ENCODE measurements at places on chromosomes 4 and X. TPM values are rescaled to one million over a fixed set of nuclear protein-coding genes. Genes with fewer than 3 reads are reported as not detected.

DNA sequence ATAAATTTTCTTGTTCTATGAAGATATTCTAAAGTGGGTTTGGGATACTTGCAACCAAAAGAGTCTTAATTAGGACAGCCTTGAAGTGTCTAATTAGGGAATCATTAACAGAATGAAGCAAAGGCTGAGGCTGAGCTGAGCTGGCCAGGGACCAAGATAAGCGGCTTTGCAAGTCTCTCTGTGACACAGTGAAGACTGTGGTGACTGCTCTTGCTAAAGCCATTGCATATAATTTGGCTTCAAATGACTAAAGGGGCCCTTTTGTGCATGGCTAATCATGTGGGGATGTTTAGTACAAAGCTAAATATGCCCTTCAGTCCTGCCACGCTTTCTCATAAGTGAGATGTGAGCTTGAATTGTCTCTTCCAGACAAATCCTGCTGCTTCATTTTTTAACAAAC lies 31.2 kb upstream of the GYPA start:
- H3K27me3 ChIP-seq, result no peaks in the 10 kb centered on the region
- no peak overlapping the region for H3K27ac ChIP-seq
- no peaks in the 10 kb centered on the region for H3K4me1 ChIP-seq
- no peaks in the 10 kb centered on the region for H3K36me3 ChIP-seq
- H3K4me3 ChIP-seq, result no peak overlapping the region

Gene CETN2
- 33.5 TPM for total RNA-seq

GRCh38 chrX:1521459-1521956 lies 15.5 kb downstream of the P2RY8 start:
- no peaks in the 10 kb centered on the region for H3K36me3 ChIP-seq
- no peaks in the 10 kb centered on the region for H3K4me1 ChIP-seq
- DNase-seq, result no peak
- H3K27me3 ChIP-seq, result no peaks in the 10 kb centered on the region
- no peak overlapping the region for H3K27ac ChIP-seq

DNA sequence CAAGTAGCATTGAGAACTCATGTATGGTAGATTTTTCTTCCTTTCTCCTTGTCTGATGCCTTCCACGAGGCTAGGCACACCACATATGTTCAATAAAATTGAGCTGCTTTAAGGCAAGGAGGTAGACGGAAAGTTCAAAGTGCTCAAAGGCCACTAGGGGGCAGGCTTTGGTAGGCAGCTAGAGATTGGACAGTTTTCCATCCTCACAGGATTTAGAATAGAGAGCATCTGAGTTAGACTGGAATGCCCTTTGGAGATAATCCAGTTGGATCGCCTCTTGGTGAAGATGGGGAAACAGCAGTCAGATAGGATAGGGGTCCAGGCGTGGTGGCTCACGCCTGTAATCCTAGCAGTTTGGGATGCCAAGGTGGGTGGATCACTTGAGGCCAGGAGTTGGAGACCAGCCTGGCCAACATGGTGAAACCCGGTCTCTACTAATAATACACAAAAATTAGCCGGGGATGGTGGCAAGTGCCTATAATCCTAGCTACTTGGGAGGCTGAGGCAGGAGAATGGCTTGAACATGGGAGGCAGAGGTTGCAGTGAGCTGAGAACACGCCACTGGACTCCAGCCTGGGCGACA lies 30.4 kb downstream of the ELF4 start:
- H3K27me3 ChIP-seq, result no peaks in the 10 kb centered on the region
- H3K36me3 ChIP-seq, result no peaks in the 10 kb centered on the region
- H3K4me1 ChIP-seq, result peaks cover 38% of the 10 kb centered on the region
- H3K4me3 ChIP-seq, result no peak overlapping the region
- no peak overlapping the region for H3K27ac ChIP-seq

- no peaks in the 10 kb centered on the region for H3K27me3 ChIP-seq
- no peak for DNase-seq
- H3K27ac ChIP-seq, result no peak overlapping the region
- no peaks in the 10 kb centered on the region for H3K36me3 ChIP-seq
Measured at GRCh38 chr4:79209822-79210635, 115.8 kb downstream of the NAA11 start.

Gene CT45A5
- total RNA-seq, result not detected

DNA sequence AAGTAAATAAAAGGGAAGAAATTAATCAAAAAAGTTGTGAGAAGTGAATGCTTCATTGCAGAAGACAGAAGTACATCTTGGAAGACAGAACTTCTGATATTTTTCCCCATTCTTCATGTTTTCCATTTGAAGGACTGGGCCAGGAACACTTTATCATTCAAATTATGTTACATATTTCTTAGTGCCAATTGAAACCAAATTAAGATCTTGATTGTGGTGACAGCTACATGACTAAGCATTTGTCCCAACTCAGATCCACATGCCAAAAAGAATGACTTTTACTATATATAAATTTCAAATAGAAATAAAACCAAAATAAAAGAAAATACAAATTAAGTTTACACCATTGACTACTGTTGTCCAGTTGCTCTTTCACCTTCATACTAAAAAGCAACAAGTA lies 14.0 kb upstream of the FGF5 start:
- H3K4me3 ChIP-seq, result no peak overlapping the region
- peaks cover 42% of the 10 kb centered on the region for H3K27me3 ChIP-seq
- no peaks in the 10 kb centered on the region for H3K36me3 ChIP-seq
- H3K27ac ChIP-seq, result no peak overlapping the region
- H3K4me1 ChIP-seq, result no peaks in the 10 kb centered on the region

- H3K36me3 ChIP-seq, result peaks cover 4% of the 10 kb centered on the region
- no peak overlapping the region for H3K4me3 ChIP-seq
- no peaks in the 10 kb centered on the region for H3K27me3 ChIP-seq
- peaks cover 89% of the 10 kb centered on the region for H3K4me1 ChIP-seq
Measured at GRCh38 chrX:45758319-45758718, 557.6 kb upstream of the DIPK2B start.

Data from left lung (tissue), 14 donors.